ENCODE measurements at places on chromosomes 16 and 17. TPM values are rescaled to one million over a fixed set of nuclear protein-coding genes. Genes with fewer than 3 reads are reported as not detected.

The GFAP gene
- 1.1 TPM for total RNA-seq

The GINS2 gene
- 52.7 TPM for total RNA-seq

The ABCC6 gene
- 1.1 TPM for total RNA-seq

The KRTAP4-6 gene
- total RNA-seq, result not detected

The PLD2 gene
- total RNA-seq, result 63.3 TPM

The RAMP2 gene
- total RNA-seq, result 11.7 TPM

The CRISPLD2 gene
- 2.1 TPM for total RNA-seq

DNA sequence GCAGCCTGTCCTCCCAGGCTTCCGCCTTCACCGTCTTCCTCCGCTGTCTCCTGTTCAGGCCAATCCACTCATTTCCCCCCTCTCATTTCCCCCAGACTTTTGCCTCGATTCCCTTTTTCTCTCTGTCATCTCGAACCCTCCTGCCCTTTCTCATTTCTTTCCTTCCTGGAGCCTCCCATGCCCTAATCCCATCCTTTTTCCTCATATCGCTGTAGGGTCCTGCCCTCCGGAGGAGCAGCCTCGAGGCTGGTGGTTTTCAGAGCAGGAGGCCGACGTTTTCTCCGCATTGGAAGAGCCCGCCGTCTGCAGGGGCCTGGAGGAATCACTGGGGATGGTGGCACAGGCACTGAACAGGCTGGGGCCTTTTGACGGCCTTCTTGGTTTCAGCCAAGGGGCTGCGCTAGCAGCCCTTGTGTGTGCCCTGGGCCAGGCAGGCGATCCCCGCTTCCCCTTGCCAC lies 597 bp downstream of the OVCA2 start:
- no peaks in the 10 kb centered on the region for H3K27me3 ChIP-seq
- no peak overlapping the region for H3K27ac ChIP-seq
- no peaks in the 10 kb centered on the region for H3K4me1 ChIP-seq
- peaks cover 19% of the 10 kb centered on the region for H3K36me3 ChIP-seq
- peak overlapping the region; percentile 92 for H3K4me3 ChIP-seq
- peak; percentile 62 for DNase-seq

GRCh38 chr17:43741636-43742035 lies 17.0 kb downstream of the SOST start:
- H3K4me3 ChIP-seq, result no peak overlapping the region
- no peak overlapping the region for H3K27ac ChIP-seq
- peaks cover 4% of the 10 kb centered on the region for H3K36me3 ChIP-seq
- H3K4me1 ChIP-seq, result no peaks in the 10 kb centered on the region
- DNase-seq, result no peak

DNA sequence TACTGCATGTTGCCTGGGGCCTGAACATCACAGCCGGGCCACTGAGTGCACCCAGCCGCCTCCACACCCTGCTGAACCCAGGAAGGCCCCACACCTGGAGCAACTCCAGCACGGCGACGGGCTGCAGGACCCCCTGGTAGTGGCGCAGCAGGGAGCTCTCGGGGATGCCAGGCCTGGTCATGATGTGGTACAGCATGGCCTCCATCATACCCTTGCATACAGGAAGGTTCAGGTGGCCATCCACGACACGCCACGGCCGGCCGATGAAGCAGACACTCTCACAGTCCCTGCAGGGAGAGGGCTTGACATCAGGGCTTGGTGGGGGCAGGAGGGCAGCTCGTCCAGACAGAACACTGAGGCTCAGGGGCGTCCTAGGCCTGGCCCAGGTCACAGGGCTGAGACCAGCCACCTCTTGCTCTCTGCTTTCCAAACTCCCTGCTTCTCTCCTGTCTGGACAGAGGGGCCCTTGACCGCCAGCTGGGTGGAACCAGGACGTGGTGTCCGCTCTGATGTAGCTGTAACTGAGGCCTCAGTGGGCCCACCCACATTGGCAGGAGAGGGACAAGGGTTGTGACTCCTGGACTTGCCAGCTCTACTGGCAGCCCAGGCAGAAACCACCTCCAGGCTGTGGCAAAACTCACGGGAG lies 60.3 kb downstream of the IL21R start:
- no peak overlapping the region for H3K27ac ChIP-seq
- no peaks in the 10 kb centered on the region for H3K4me1 ChIP-seq
- H3K27me3 ChIP-seq, result no peaks in the 10 kb centered on the region

GRCh38 chr17:38710985-38711384 lies 5.9 kb downstream of the MLLT6 start:
- H3K4me1 ChIP-seq, result peaks cover 7% of the 10 kb centered on the region
- no peak overlapping the region for H3K27ac ChIP-seq
- peak; percentile 30 for DNase-seq
- H3K36me3 ChIP-seq, result peaks cover 13% of the 10 kb centered on the region
- H3K27me3 ChIP-seq, result peaks cover 21% of the 10 kb centered on the region
- H3K4me3 ChIP-seq, result no peak overlapping the region

- no peaks in the 10 kb centered on the region for H3K27me3 ChIP-seq
- H3K27ac ChIP-seq, result no peak overlapping the region
- H3K4me1 ChIP-seq, result no peaks in the 10 kb centered on the region
- H3K4me3 ChIP-seq, result no peak overlapping the region
- peaks cover 20% of the 10 kb centered on the region for H3K36me3 ChIP-seq
Measured at GRCh38 chr17:80888276-80889160, 103.1 kb upstream of the CHMP6 start.

DNA sequence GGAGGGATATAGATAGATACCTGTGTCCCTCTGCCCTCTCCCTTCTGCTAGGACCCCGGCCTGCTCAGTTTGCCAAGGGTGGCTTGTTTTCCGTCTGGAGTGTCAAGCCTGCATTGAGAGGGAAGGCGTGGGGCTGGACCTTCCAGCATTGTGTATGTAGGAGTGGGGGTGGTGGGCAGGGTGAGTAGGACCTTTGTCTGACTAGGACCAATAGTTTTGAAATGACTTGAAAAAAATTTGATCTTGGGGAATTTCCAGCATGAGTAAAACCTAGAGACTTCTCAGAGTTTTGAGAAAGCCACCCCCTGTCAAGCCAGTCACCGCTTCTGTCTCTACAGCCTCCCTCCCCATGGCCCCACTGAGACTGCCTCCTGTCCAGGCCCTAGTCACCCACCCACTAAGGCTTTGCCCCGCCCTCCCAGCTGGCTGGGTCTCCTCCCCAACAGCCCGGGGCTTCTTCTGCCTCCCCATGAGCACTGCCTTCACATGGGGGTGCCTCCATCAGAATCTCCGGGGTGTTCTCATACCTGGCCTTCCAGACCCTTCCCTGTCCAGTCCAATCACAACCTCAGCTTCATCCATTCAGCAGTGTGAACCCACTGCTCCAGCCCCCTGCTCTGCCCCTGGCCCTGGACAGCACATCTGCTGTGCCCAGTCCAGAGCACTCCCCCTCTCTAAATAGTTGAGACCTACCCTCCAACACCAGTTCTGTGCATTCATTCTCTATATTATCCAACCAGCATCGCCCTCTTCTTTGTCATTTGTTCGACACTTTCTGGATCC lies 207.0 kb downstream of the MSI2 start:
- no peaks in the 10 kb centered on the region for H3K27me3 ChIP-seq
- H3K36me3 ChIP-seq, result peaks cover 4% of the 10 kb centered on the region
- no peak for DNase-seq
- no peak overlapping the region for H3K4me3 ChIP-seq

DNA sequence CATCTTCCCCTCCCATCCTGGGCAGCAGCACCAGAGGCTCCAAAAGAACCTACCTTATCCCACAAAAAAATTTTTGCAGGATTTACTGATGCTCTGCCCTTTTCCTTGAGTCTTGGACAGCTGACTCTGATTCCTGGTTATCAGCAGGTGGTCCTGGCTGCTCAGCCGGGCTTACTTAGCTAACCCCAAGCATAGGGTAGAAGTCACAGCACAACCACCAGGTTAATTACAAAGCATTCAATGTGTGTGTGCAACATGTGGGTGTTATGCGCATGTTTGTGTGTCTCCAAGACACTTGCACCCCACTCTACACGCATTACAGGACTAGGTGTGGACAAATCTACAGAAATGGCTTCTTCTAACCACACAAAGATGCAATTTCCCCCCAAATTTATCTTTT lies 36.3 kb downstream of the PECAM1 start:
- no peak overlapping the region for H3K4me3 ChIP-seq
- no peak for DNase-seq
- no peaks in the 10 kb centered on the region for H3K36me3 ChIP-seq
- no peaks in the 10 kb centered on the region for H3K27me3 ChIP-seq
- no peak overlapping the region for H3K27ac ChIP-seq

- no peak for DNase-seq
- peaks cover 11% of the 10 kb centered on the region for H3K36me3 ChIP-seq
- no peak overlapping the region for H3K27ac ChIP-seq
- H3K4me1 ChIP-seq, result no peaks in the 10 kb centered on the region
- no peaks in the 10 kb centered on the region for H3K27me3 ChIP-seq
Measured at GRCh38 chr17:64423881-64424280, 25.0 kb upstream of the MILR1 start.

DNA sequence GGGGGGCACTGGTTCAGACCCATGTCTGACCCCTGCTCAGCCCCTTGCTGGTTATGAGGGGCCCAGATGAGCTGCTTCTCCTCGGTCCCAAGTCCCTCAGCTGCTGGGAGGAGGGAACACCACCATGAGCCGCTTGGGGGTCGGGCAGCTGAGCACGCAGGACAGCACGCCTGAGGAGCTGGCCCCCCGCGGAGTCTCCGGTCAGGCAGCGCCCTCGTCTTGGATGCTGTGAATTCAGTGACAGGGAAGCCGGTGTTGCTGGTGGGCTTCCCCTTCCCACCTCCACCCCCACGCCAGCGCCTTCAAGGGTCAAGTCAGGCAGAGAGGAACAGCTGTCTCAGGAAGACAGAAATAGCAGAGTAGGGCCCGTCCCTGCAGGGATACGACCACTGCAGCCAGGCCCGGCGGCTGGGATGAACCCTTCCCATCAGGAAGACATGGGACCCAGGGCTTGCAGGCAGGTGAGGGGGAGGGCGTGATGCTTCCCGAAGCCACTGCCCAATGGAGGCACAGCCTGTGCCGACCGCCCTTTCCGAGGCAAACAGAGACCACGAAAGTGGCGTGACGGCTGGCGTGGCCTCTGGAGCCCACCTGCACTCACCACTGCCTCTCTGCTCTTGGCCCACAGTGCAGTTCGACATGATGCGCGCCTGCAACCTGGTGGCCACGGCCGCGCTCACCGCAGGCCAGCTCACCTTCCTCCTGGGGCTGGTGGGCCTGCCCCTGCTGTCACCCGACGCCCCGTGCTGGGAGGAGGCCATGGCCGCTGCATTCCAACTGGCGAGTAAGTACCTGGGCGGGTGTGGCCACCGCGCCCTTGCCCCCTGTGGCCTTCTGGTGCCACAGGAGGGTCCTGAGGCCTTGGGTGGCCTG lies 8.1 kb downstream of the TMEM204 start:
- H3K4me1 ChIP-seq, result no peaks in the 10 kb centered on the region
- no peaks in the 10 kb centered on the region for H3K36me3 ChIP-seq
- no peaks in the 10 kb centered on the region for H3K27me3 ChIP-seq
- H3K27ac ChIP-seq, result no peak overlapping the region
- no peak overlapping the region for H3K4me3 ChIP-seq
- no peak for DNase-seq

DNA sequence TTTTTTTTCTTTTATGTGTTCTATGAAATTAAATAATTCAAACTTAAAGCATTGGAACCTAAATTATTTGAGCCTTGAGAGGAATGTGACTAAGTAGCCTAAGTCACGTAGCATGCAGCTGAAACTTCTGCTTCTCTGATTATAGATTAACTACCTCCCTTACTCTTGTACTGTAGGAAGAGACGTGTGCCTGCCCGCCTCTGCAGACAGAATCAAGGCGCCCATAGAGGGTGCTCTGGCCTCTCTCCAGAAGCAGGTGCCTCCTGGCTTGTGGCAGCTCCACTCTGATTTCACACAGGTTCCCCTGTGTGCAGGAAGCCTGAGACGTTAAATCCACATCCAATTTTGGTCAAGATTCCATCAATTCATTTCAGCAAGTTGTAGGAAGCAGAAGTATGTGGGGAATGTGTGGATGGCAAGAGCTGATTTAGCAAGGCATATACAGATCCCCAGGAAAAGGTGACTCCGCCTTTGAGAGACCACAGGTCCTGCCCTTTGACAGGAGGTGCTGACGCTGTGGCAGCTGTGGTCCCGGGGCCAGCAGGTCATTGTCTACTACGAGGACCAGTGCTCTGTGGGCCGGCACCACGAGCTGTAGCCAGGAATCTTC lies 1418.8 kb downstream of the CDH11 start:
- H3K27me3 ChIP-seq, result no peaks in the 10 kb centered on the region
- peak; percentile 59 for DNase-seq

- DNase-seq, result peak; percentile 79
- no peaks in the 10 kb centered on the region for H3K36me3 ChIP-seq
- H3K27ac ChIP-seq, result no peak within 1 kb of the TSS
Measured at GRCh38 chr16:4371357-4372000, at the start of gene VASN. Gene VASN (plus strand): TSS chr16:4371848. CDS start chr16:4380878, 9,030 bp downstream.

- no peaks in the 10 kb centered on the region for H3K27me3 ChIP-seq
- H3K4me3 ChIP-seq, result no peak overlapping the region
- no peaks in the 10 kb centered on the region for H3K4me1 ChIP-seq
- H3K27ac ChIP-seq, result no peak overlapping the region
- no peak for DNase-seq
Measured at GRCh38 chr16:48491517-48491916, 106.3 kb upstream of the SIAH1 start.

- H3K36me3 ChIP-seq, result no peaks in the 10 kb centered on the region
- DNase-seq, result no peak
- H3K4me1 ChIP-seq, result peaks cover 5% of the 10 kb centered on the region
- H3K27ac ChIP-seq, result no peak overlapping the region
- no peak overlapping the region for H3K4me3 ChIP-seq
Measured at GRCh38 chr17:74404789-74405188, 27.1 kb upstream of the GPRC5C start.

GRCh38 chr16:88844419-88845036 lies 12.2 kb downstream of the GALNS start:
- H3K27me3 ChIP-seq, result no peaks in the 10 kb centered on the region
- no peaks in the 10 kb centered on the region for H3K4me1 ChIP-seq
- no peak overlapping the region for H3K4me3 ChIP-seq
- DNase-seq, result peak; percentile 53
- H3K36me3 ChIP-seq, result peaks cover 6% of the 10 kb centered on the region
- H3K27ac ChIP-seq, result no peak overlapping the region

DNA sequence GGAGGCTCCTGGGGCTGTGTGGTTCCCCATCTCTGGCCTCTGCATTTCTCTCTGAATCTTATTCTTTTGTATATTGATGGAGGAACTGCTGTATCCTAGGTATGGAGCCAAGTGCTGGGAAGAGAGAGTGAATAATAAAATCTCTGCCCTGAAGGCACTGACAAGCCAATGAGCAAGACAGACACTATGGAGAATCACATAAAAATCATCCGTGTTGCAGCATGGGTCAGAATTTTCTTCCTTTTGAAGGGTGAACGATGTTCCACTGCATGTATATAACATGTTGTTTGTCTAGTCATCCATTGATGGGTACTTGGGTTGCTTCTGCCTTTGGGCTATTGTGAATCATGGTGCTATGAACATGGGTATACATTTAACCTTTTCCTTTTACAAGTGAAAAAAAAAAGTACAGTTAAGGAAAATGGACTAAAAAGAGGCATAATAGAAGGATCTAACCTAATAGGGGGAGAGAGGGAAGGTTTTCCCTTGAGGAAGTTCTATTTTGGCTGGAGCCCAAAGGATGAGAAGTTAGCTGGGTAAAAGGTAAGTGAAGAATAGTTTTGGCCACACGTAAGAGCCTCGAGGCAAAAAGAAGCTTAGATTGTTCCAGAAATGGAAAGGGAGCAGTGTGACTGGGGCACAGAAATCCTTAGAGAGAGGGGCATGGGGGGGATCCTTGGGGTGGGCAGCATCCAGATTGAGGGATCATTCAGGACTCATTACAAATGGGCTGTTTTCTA lies 32.3 kb upstream of the GNA13 start:
- H3K4me1 ChIP-seq, result no peaks in the 10 kb centered on the region
- DNase-seq, result no peak
- no peak overlapping the region for H3K27ac ChIP-seq
- H3K27me3 ChIP-seq, result no peaks in the 10 kb centered on the region

GRCh38 chr17:77471984-77472461 lies 331.3 kb downstream of the SEC14L1 start:
- H3K27me3 ChIP-seq, result no peaks in the 10 kb centered on the region
- peak overlapping the region; percentile 22 for H3K4me3 ChIP-seq
- no peak for DNase-seq
- H3K36me3 ChIP-seq, result peaks cover 33% of the 10 kb centered on the region
- peaks cover 30% of the 10 kb centered on the region for H3K4me1 ChIP-seq
- H3K27ac ChIP-seq, result peak overlapping the region; percentile 76
